ENCODE measurements at places on chromosomes 6 and 20.

DNA sequence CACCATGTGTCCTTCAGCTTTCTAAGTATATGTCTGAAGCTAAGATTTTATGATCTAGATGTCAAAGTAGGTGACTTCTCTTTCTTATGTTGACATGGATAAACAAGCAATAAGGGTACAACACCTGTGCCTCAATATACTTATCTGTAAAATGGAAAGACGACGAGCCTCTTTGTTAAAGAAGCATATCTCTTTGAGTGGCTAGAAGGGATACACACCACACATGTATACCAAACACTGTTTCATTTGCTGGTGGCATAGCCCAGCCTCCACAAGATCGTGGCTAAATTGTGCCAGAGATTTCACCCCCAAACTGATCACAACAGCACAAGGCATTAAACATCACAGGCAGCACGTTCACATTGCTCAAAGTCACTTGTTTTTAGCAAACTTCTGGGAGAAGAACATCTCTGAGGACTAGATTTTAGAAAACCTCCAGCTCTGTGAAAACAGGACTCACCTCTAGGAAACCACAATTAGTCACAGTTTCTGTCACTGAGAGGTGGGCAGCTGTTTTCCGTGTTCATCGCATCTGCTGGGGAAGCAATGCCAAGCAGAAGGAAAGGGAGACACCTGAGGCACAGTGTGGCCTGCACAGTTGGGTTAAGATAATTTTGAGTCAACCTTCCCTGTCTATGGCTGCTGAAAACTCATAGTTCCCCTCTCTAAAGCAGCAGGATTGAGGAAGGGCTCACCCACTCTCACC, 263.0 kb upstream of the PLCB4 start:
- DNase-seq, result peak; percentile 8

DNA sequence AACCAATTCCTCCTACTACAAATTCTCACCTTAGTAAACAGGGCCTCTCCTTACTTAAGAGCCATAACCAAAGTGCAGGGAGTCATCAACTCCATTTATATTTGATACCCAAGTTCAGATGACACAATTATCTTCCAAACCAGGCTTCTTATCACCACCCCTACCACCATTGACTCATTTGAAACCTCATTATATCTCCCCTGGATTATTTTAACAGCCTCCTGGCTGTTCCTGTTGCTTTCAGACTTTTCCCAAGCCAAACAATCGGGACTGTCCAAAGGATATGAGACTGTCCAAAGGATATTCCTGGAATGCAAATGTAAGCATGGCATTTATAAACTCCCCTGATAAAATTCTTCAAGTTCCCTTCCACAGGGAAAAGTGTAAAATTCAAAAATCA, 394.3 kb downstream of the MAFB start:
- DNase-seq, result no peak

- DNase-seq, result no peak
These were observed 16.2 kb downstream of the FOXC1 start for GRCh38 chr6:1625794-1626435.

DNA sequence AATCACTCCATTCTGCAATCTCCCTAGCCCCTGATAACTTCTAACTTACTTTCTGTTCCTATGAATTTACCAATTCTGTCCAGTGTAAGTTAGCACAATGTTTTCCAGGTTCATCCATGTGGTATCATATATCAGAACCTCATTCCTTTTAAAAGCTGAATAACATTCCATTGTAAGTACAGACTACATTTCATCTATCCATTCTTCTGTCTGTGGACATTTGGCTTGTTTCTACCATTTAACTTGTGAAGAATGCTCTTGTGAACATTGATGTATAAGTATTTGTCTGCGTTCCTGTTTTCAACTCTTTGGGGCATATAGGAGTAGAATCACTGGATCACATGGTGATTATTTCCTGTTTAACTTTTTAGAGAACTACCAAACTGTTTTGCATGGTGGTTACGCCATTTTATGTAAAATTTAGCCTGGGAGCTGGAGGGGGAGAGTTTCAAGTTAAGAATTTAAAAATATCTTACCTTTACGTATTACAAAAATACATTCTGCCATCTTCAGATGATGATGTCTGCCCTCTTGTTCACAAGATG, 156.5 kb downstream of the BTBD3 start:
- no peak for DNase-seq

- peak; percentile 85 for DNase-seq
These were observed 102.1 kb downstream of the TMEM242 start for GRCh38 chr6:157221049-157221816.

GRCh38 chr6:143405373-143406154, 44.9 kb downstream of the ADAT2 start:
- DNase-seq, result peak; percentile 58

DNA sequence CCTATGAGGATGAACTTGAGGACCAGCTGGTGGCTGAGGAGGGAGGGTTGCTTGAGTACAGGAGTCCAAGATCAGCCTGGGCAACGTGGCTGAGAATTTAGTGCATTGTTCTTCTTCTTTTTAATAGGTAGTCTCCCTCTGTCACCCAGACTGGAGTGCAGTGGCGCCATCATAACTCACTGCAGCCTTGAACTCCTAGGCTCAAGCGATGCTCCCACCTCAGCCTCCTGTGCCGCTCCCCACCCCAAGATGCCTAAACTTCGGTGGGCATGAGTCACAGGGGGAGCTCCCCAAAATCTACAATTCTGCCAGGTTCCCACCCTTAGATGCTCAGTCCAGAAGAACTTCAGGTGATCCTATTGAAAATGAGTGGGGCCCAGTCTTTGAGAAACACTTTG, 21.4 kb downstream of the FAM50B start:
- DNase-seq, result no peak

- no peak for DNase-seq
These were observed 65.4 kb downstream of the OR2J2 start for GRCh38 chr6:29236060-29236459.

- DNase-seq, result no peak
These were observed 210.4 kb downstream of the TAF4 start for GRCh38 chr20:61855286-61855685.

DNA sequence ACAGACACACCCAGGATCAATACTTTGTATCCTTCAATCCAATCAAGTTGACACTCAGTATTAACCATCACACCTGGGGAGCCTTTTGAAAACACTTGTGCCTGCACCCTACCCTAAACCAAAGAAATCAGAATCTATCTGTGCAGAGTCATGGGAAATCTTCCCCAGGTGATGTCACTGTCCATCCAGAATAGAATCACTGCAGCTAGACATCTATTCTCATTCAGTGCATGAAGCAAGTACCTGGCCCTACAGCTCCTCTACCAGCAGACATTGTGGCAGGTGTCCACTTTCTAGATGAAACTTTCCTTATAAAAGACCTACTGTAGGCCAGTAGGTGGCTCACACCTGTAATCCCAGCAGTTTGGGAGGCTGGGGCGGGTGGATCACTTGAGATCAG, 262.4 kb upstream of the MARCKS start:
- DNase-seq, result no peak

- no peak for DNase-seq
These were observed 462.5 kb downstream of the CDH26 start for GRCh38 chr20:60420676-60421229.

DNA sequence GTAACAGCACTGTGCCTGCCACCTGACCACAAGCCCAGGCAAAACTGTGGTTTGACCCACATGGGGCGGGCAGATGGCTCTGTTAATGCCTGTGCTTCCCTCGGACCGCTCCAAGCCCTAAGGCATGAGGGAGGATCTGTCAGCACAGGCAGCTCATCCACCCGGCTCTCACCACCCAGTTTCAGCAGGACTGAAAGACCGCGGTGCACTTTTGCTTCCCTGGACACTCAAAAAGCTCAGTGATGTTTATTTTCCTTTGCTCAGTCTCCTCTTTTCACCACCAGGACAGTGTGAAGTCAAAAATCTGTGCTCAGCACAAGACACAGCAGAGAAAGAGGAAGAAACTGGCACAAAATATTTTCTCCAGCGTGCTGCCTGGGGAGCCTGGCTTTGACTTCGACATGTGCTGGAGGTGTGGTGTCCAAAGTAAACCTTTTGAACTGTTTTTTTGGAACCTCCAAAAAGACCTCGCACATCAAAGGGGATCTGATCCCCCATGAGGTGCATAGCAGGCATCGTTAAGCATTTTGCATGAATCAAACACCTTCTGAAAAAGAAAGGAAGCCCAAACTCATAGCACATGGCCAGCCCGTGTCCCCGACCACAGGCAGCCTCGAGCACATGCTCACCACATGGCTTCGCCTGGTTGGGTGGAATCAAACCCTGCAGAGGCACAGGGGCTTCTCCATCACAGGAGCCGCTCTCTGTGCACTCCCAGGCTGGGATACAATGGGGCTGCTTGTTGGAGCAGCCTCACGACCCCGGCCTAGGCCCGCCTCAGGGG, 441.7 kb upstream of the JARID2 start:
- DNase-seq, result peak; percentile 63

DNA sequence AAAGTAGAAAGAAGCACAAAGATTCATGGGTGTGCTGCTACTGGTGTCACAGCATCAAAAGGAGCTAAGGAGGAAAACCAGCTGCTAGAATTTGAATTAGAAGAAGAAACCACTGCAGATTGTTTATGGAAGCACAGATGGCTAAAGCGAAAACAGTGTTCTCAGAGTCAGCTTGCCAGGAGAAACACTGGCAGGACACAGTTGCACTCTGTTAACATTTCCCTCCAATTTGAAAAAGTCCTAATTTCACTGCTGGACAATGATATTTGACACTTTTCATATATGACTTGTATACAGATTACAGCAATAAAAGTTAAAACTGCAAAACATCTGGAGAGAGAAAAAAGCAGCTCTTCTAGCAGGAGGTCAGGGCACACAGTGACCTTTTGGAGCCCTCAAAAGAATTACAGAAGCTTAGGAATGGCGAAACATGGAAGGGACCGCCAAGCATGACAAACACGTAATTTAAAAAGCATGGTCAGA, 314.5 kb downstream of the COL12A1 start:
- no peak for DNase-seq

DNA sequence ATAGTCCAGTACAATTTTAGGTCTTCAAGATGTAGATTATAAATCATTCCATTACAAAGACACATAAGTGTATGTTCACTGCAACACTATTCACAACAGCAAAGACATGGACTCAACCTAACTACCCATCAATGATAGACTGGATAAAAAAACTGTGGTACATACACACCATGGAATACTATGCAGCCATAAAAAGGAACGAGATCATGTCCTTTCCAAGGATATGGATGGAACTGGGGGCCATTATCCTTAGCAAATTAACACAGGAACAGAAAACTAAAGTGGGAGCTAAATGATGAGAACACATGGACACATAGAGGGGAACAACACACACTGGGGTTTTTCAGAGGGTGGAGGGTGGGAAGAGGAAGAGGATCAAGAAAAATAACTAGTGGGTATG, 6.3 kb downstream of the RTN4IP1 start:
- DNase-seq, result no peak

DNA sequence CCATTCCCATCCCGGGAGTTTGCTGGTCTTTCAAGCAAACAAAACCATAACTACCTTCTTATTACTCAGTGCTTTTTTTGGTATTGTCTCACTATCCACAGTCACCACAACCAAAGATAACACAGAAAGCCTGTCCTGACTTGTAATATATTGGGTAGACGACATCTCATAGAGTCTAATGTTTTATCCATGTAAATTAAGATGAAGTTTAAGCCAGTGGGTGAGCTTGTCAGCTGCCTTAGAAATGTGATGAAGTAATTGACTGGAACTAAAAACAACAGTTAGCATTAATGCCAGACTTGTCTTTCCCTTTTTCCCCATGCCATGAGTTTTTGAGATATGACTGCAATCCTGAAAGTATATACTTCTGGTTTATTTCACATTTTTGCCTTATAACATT, 282.7 kb upstream of the PRDM1 start:
- DNase-seq, result peak; percentile 98

DNA sequence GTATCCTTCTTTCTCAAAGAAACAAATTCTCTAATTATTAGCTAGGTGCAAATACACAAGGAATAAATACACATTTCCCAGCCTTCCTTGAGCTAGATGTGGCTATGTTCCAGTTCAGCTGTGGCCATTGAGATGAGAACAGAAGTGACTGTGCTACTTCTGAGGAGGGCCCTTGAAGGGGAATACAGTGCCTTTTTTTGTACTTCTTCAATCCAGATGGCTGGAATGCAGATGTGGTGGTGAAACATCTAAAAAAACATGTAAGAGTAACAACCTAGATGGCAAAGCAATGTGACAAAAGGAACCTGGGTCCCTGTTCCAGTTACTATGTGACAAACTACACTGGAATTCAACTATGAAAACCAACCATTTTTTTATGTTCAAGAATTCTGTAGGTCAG, 115.4 kb upstream of the DST start:
- DNase-seq, result no peak

GRCh38 chr20:11978496-11978895, 60.8 kb downstream of the BTBD3 start:
- no peak for DNase-seq

GRCh38 chr6:105193647-105194046, 13.8 kb upstream of the POPDC3 start:
- no peak for DNase-seq

GRCh38 chr20:21456207-21456606, 57.7 kb downstream of the NKX2-2 start:
- DNase-seq, result no peak

- DNase-seq, result no peak
These were observed 46.1 kb upstream of the ARFGEF2 start for GRCh38 chr20:48875233-48875913.

GRCh38 chr6:149277621-149278020, 39.9 kb upstream of the TAB2 start:
- DNase-seq, result no peak

DNA sequence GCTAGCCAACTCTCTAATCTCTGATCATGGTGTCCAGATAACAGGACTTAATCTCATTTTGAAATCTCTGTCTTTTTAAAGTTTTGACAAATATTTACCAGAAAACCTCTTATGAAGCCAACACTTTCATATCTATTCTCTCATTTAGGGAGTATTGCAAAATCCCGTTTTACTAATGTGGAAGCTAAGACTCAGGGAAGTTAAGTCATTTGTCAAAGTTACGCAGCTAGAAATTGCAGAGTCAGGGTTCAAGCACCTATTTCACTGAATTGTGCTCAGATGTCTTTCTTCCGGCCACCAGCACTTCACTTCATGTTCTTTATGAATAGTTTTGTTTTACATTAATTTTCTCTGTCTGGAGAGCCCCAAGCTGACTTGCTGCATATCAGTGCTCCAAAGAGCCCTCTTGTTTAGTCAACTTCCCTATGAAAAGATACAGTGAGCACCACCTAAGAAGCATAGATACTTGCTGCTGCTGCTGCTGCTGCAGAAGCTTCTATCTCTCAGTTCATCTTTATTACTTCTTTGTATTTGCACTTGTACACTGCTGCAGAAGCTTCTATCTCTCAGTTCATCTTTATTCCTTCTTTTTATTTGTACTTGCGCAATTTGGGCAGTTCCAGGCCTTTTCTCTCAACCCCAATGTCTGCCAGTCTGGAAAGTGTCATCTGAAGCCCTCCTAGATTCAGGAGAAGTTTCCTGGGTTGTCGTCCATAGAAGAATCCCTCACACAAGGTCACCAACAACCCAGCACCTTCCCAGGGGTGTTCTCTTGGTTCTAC, 329.7 kb downstream of the MAFB start:
- no peak for DNase-seq

- DNase-seq, result peak; percentile 98
These were observed 185.5 kb upstream of the ECI2 start for GRCh38 chr6:4320860-4321259.

All from bronchial epithelial cell (primary cell).